Glomerular endothelial cell (primary cell): ENCODE measurements at places on chromosomes 5 and 9. TPM values are rescaled to one million over a fixed set of nuclear protein-coding genes. Genes with fewer than 3 reads are reported as not detected.

Gene RGS7BP
- total RNA-seq = 23.9 and 24.1 TPM in 2 replicates

Gene TMEM250
- 67.3 and 77.1 TPM in 2 replicates for total RNA-seq

Gene CCNI2
- not detected in 2 replicates for total RNA-seq

Gene SLC6A3
- not detected in 2 replicates for total RNA-seq

Gene CCDC192
- not detected in 2 replicates for total RNA-seq

Gene GARNL3
- 2.9 and 20.2 TPM in 2 replicates for total RNA-seq

Gene PCDHGA1
- 0.39 and 1.2 TPM in 2 replicates for total RNA-seq

Gene SUSD3
- not detected in 2 replicates for total RNA-seq

Gene RELL2
- 8.5 and 12.2 TPM in 2 replicates for total RNA-seq

Gene SLC31A1
- 14.8 and 15.7 TPM in 2 replicates for total RNA-seq

Gene FOXD4L6
- total RNA-seq = not detected in 2 replicates

Gene FOXD4L5
- total RNA-seq = not detected in 2 replicates

Gene HTR4
- total RNA-seq = not detected in 2 replicates

Gene IGIP
- total RNA-seq = 3.0 and 3.7 TPM in 2 replicates

Gene GNAQ
- 36.1 and 55.2 TPM in 2 replicates for total RNA-seq

Gene GZMA
- not detected in 2 replicates for total RNA-seq

Gene ACTBL2
- 2.8 and 4.0 TPM in 2 replicates for total RNA-seq

Gene SPATA6L
- total RNA-seq = 3.8 and 4.0 TPM in 2 replicates

Gene C5orf15
- total RNA-seq = 50.1 and 54.4 TPM in 2 replicates

Gene IL9
- total RNA-seq = not detected in 2 replicates

Gene THBS4
- 0.18 and 1.4 TPM in 2 replicates for total RNA-seq

Gene BTNL8
- total RNA-seq = not detected in 2 replicates

Gene PCDHGA12
- total RNA-seq = 10.5 and 23.0 TPM in 2 replicates

Gene MEF2C
- total RNA-seq = 36.9 and 40.0 TPM in 2 replicates

Gene TAF11L5
- total RNA-seq = not detected in 2 replicates

Gene PCDHB11
- 0.58 and 1.5 TPM in 2 replicates for total RNA-seq

Gene DTWD2
- total RNA-seq = 1.6 and 5.1 TPM in 2 replicates

Gene SLC22A4
- 12.0 and 25.0 TPM in 2 replicates for total RNA-seq

Gene EPB41L4A
- 26.5 and 33.8 TPM in 2 replicates for total RNA-seq

Gene TAF11L10
- not detected in 2 replicates for total RNA-seq

Gene C7
- 0.12 TPM in 1 of 2 replicates, not detected in the other for total RNA-seq

Gene APBA1
- 10.1 and 15.2 TPM in 2 replicates for total RNA-seq

Gene SCAI
- total RNA-seq = 4.8 and 8.1 TPM in 2 replicates

Gene ARL14EPL
- not detected in 2 replicates for total RNA-seq

Gene MVB12B
- 8.1 and 11.4 TPM in 2 replicates for total RNA-seq

Gene SCGB3A2
- total RNA-seq = not detected in 2 replicates

Gene PRKACG
- total RNA-seq = not detected in 2 replicates

Gene FAM151B
- 1.3 and 3.8 TPM in 2 replicates for total RNA-seq

Gene ECM2
- not detected in 2 replicates for total RNA-seq

Gene RNF183
- total RNA-seq = not detected in 2 replicates

Gene EXD3
- total RNA-seq = 20.9 and 32.6 TPM in 2 replicates

Gene GLDC
- total RNA-seq = 1.7 and 8.0 TPM in 2 replicates

Gene TUSC1
- 9.2 and 19.4 TPM in 2 replicates for total RNA-seq

Gene SPINK7
- total RNA-seq = not detected in 2 replicates

Gene TRPM3
- not detected in 2 replicates for total RNA-seq

Gene PCDHAC2
- total RNA-seq = not detected in 2 replicates

Gene SLC36A3
- total RNA-seq = not detected in 2 replicates

Gene ANKRD31
- total RNA-seq = 0.15 TPM in 1 of 2 replicates, not detected in the other

Gene PCDHB16
- total RNA-seq = 0.05 and 1.1 TPM in 2 replicates
